ENCODE measurements at places on chromosomes 7 and 10. TPM values are rescaled to one million over a fixed set of nuclear protein-coding genes. Genes with fewer than 3 reads are reported as not detected.

DNA sequence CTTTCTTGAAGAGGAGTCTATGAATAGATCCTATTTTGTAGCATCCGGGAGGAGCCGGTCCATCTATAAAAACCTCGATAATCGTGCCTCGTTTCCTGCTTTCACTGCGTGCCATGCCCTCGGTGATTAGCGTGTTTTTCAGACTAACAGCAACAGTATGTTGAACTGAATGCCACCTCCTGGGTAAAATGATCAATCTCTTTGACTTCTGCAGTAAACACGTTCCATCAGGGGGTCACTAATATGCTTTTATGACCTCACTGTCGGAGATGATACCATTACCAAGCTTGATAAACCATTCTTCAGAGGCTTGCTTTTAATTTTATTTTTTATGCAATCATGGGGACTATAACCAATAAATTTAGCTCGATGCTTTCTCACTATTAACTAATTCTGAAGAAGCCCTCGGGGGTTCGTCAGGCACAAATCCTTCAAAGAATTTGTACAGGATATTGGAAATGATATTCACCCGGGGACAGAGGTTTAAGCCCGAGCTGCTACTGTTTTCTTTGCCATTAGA, 228.3 kb downstream of the ADARB2 start:
- no peak for DNase-seq

DNA sequence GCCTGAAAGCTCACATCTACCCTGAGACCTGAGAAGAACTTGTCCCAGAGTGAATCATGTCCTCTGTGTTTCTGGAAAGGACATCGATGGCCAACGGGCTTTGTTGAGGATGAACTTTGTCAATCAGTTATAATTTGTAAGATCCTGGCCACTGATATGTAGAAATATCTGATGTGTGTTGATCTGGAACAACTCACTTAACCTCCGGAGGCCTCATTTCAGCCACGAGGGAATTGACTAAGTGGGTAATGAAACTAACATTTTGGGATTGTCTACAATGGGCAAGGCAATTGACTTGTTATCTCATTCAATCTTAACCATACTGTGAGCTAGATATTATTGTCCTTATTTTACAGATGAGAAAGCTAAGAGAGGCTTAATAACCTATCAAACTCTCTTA, 468.1 kb upstream of the NRP1 start:
- no peak for DNase-seq

DNA sequence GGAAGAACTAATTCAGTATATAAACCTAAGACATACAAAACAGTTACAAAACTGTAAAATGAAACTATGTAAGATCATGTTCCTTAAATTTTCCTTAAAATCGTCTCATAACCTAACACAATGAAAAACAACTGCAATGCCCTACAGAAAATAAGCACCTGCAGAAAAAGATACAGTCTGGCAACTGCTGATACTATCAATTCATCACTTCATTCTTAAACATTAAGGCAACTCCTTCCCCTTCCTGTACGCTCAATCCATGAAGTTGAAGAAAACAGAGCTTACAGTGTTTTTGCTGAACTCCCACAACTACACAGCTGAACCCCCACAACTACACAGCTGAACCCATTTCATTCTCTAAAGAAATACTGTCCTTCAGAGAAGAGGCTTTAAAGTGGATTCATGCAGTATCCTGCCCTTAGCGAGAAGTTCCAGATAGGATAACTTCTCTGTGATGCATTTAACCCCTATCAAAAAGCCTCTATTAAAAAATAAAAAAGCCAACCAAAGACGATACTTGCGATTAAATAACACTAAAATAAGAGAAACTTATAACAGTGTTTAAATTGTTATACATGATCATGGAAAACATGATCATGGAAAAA, 50.0 kb downstream of the JMJD1C start:
- no peak for DNase-seq

DNA sequence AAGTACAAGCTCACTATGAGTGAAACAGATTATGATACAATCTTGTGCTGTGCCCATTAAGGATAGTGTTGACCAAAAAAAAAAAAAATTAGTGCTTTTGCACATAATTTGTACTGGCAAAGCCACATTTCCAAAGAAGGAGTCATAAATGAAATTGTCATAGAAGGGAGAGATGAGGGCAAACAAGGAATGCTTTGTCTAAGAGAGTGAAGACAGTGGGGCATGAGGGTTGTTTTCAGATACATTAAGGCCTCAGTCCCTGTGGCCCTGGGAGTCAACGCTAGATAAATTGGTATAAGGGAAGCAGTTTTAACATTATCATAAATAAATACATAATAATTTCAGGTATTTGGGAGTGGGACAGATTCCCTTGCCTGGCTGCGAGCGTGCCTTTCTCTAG, 267.5 kb upstream of the PRKCQ start:
- DNase-seq = no peak

DNA sequence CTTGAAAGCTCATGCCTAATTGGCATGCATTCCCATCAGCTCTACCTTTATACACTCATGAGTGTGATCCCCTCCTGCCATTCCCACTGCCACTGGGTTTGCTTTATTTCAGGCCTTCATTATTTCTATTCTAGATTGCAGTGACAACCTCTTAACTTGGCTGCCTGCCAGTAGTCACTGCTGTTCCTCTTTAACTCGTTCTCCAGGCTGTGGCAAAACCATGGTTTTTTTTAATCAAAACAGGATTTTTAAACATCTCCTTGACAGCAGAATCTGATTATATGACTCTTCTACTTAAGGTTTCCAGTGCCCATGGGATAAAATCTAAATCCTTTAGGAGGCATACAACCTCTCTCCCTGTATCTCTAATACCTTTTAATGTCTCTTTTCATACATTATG, 223.7 kb upstream of the PCDH15 start:
- no peak for DNase-seq

- DNase-seq = no peak
These were observed 66.4 kb downstream of the ST8SIA6 start for GRCh38 chr10:17387861-17388503.

The NODAL gene
- total RNA-seq = not detected

The NPFFR1 gene
- 0.02 TPM for total RNA-seq

The PSAP gene
- 1,798 TPM for total RNA-seq

The RNF32 gene
- total RNA-seq = not detected
